ENCODE measurements at places on chromosomes 11 and 22.

GRCh38 chr22:30673136-30673535, 5.5 kb upstream of the DUSP18 start:
- no peak for DNase-seq

DNA sequence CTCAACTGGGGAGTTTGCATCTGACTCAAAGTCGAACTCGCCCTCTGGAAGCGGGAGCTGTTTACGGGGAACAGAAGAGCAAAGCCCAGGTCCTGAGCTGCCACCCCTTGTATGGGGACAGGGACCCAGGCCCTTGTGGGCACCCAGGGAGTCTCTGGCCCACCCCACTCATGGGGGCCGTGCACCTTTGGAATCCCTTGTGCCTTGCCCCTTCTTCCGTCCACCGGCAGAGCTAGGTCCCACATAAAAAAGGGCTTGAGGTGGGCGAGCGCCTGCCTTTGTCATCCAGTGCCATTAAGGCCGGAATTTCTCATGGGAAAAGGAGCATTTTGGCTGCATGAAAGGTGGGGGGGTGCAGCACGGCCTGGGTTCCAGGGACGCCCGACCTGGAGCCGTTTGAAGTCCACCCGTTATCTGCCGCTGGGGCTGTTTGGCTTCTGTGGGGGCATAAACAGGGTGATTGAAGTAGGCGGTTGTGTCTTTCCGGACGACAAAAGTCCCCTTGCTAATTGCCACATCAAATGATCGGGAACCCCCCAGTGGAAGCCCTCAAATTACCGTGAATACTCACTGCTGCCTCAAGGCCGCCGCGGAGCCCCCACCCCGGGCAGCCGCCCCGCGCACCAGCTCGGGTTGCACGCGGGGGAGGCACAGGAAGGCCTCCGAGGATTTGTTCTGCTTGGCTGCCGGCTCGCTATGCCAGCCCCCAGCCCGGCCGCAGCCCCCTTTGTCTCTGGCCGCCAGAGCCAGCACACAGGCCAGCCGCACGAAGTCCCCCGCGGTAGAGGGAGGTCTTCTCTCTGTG, 49.0 kb upstream of the FGF3 start:
- DNase-seq, result no peak

GRCh38 chr11:119433358-119433725, 10.4 kb upstream of the THY1 start:
- no peak for DNase-seq

DNA sequence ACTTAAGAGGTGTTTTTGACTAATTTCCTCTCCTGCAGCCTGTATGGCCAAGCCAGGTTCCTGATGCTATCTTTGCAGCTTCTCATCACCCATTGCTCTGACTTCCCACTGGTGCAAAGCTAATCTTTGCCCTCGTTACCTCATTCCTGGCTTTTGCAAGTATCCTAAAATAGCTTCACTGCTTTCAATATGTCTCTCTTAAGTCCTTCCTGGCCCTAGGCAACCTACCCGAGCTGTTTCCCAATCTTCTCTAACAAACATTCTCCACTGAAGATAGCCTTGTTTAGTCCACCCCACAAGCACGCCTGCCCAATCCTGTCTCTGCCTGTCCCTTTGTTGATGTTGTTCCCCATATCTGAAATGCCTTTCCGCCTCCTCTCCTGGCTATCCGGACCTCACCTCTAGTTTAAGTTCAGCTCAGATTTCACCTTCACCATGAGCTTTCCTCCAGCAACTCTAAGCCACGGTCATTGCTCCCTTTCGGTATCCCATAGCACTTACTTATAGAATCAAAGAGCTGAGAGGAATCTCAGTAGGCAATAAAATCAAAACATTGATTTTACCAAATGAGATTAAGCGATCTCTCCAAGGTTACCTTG, 30.1 kb upstream of the CECR2 start:
- no peak for DNase-seq

DNA sequence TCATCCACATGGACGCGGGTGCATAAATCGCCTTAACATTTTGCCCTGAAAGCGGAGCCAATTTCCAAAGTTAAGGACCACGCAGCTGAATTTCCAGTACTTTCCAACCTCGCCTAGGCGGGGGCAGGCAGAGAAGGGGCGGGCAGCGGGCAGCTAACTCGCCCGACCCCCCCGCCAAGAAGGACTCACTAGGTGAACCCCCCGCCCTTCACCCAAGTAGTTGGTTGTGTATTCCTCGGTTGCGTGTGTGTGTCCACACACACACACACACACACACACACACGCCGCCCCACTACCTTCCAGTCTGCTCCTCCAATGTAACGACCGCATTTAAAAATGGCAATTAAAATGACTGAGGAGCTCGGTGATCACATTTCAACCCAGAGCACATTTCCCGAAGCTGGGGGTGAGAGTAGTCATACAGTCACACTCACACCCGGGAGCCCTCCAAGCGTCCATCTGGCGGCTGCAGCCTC, 1.4 kb downstream of the TENM4 start:
- DNase-seq, result no peak

- DNase-seq, result no peak
Measured at GRCh38 chr11:13963169-13963948, 836 bp downstream of the SPON1 start.

Measured in GOT3 (cell line).